LoVo (cell line): ENCODE measurements at places on chromosomes 5 and 9.

DNA sequence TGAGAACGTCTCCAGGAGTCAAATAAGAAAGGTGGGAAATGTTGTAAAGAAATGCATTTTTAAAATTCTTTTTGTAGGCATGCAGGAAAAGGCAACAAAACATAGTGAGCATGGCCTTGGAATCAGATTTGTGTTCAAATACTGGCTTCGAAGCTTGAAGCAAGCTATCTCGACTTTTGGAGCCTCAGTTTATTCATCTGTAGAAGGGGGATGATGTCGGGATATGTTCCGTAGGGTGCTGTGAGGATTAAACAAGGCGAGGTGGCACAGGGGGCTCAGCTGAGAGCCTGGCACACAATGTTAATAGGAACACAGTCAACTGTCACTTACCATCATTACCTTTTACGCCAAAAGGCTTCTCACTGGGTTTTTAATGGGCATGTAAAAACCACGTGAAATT is 4.8 kb downstream of the ADAMTS2 start:
- no peak for DNase-seq

DNA sequence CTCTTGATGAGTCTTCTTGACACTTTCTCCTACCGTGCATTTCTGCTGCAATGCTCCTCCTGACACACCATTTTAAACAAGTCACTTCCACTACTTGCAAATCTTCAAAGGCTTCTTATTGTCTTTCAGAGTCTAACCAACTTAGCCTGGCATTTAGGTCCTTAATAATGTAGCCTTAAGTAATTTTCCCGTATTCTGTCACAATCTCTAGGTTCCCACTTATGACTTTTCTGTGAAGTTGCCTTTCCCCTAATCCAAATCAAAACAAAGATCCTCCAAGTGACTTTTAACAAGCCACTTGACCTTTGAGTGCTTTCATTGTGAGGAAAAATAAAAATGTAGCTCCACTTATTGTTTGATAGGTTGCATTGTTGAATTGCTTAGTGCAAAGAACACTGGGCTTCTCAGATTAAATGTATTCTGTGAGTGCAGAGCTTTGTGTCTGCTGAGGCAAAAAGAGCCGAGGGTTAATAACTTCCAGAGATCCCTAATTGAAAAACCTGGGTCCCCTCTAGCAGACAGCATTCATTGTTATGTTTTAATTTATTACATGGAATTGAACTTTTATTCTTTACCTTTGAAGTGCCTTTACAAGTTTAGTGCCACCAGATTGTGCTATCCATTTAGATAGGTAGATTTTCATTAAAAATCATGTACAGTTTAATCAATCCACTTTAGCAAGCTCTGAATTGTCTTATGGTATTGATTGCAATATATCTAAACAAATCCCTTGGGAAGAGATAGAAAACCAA is 341.7 kb upstream of the TYRP1 start:
- DNase-seq, result no peak

- DNase-seq, result no peak
Observed at GRCh38 chr9:126217797-126218196, 108.8 kb upstream of the MVB12B start.

DNA sequence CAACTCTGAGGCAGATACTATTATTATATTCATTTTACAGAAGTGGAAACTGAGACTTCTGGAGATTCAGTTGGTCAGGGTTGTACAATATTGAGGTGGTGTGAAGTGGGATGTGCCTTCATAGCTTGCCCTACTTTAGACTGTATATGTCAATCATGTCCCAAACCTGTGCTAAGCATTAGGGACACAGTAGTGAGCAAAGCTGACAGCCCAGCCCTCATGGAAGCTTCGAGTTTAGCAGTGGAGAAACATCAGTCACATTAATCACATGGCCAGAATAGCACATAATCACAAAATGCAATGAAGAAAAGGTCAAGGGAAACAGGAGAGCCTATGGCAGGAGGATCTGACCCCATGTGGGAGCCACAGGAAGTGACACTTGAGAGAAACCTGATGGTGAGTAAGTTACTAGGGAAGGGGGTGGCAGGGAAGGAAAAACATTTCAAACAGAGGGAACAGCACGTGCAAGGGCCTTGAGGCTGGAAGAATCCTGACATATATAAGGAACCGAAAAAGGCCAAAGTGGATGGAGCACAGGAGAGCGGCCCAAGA is 20.5 kb upstream of the RALGPS1 start:
- DNase-seq, result no peak

- no peak for DNase-seq
Observed at GRCh38 chr5:20610681-20611080, 622.7 kb upstream of the CDH18 start.
